Colonic mucosa (tissue), 4 donors: ENCODE measurements at places on chromosomes 4 and X. TPM values are rescaled to one million over a fixed set of nuclear protein-coding genes. Genes with fewer than 3 reads are reported as not detected.

GRCh38 chr4:5959211-5959982 is 58.8 kb downstream of the C4orf50 start:
- H3K27ac ChIP-seq, result no peak overlapping the region
- no peak overlapping the region for H3K4me3 ChIP-seq
- no peak for DNase-seq
- H3K4me1 ChIP-seq, result no peaks in the 10 kb centered on the region
- H3K36me3 ChIP-seq, result no peaks in the 10 kb centered on the region

GRCh38 chrX:139287155-139287924 is 243.2 kb upstream of the F9 start:
- no peaks in the 10 kb centered on the region for H3K4me1 ChIP-seq
- H3K4me3 ChIP-seq, result no peak overlapping the region
- H3K27ac ChIP-seq, result no peak overlapping the region
- no peaks in the 10 kb centered on the region for H3K27me3 ChIP-seq
- peak; percentile 30 for DNase-seq

DNA sequence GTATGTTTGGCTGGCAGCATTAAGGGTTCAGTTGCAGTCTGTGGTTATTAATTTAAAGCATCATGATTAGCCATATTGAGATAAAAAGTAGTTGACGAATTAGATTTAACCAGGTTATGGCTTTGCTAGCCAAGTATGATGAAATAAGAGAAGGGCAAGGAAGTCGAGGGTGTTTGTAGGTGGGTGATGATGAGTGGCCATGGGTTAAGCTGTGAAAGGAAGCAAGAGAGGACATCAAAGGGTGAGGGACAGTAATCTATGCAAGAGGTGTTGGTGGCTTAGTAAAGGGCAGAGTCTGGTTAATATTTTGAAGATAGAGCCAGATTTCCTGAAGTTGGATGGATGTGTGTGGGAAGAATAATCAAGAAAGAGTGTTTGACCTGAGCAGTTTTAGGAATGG is 44.5 kb downstream of the STIM2 start:
- no peaks in the 10 kb centered on the region for H3K4me1 ChIP-seq
- no peak overlapping the region for H3K27ac ChIP-seq
- no peaks in the 10 kb centered on the region for H3K27me3 ChIP-seq

Gene SLC10A6
- 0.58 TPM for total RNA-seq

Gene TSPAN5
- 5.6 TPM for total RNA-seq
